GM04503 (cell line): ENCODE measurements at places on chromosomes 16 and 17.

- DNase-seq, result no peak
These were observed 8.4 kb upstream of the OR1F1 start for GRCh38 chr16:3179651-3180050.

- DNase-seq, result no peak
These were observed 34.0 kb downstream of the PGS1 start for GRCh38 chr17:78412403-78412802.

DNA sequence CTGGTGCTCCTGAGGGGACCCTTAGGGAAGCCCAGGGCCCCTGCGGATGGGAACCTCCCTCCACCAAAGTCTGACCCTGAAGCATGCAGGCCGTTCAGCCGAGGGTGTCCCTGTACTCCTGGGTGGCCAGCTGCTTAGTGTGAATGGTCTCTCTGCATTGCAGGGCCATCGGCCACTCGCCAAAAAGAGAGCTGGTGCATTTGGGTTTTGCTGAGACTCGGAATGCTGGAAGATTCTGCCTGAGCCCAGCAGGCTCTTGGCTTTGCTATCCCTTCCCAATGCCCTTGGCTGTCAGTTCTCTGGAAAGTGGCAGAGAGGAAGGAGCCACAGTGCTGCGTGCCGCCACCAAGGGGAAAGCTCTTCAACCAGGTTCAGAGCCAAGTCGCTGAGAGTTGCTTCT, 2.8 kb downstream of the MEOX1 start:
- no peak for DNase-seq

DNA sequence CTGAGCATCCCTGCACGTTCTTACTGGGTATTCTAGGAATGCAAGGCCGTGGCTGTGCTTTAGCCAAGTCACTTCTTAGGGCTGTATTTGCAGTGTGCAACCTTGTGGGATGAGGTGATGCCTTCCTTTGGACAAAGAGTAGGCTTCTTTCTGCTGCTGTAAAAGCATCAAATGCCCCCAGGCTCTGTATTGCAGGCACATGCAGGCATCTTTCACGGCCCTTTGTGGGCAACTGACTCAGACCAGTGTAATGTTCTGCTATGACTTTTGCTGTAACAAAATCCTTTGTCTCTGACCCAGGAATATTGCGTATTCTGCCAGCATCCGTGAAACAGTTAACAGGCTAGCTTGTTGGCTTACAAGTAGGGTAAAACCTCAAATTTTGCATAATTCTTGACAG, 30.9 kb upstream of the GCSH start:
- peak; percentile 65 for DNase-seq

DNA sequence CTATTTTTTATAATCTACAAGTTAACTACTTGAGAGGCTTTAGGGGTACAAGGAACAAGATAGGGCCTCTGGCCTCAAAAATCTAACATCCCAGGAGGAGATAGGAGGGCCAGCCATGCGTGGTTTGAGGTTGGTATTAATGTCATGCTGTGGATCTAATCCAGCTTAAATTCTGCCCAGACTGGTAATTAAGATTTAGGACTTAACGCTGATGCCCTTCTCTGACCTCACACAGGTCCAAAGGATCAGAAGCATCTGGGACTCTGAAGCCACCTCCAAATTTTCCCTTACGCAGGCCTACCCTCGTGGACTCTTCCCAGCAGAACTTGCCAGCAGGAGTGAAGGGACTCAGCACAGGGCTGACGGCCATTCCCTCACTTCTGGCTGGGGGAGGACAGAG, 15.1 kb downstream of the SLC6A4 start:
- no peak for DNase-seq

DNA sequence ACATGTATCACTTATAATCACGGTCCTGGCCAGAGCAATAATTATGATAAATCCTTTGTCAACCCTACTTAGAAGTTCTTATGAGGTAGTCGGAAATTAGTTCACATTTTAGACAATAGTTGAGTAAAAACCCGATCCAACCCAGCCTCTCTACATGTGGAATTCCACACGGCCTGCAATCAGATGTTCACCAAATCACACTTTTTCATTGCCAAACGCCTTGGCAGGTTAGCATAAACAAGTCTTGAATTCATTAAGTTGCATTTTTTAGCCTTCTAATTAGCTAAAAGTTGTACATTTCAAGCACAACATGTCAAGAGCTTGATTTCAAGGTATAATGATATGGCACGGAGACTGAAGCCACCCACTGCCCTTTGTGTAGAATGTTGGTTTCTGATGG, 65.3 kb downstream of the FOXL1 start:
- DNase-seq, result no peak

DNA sequence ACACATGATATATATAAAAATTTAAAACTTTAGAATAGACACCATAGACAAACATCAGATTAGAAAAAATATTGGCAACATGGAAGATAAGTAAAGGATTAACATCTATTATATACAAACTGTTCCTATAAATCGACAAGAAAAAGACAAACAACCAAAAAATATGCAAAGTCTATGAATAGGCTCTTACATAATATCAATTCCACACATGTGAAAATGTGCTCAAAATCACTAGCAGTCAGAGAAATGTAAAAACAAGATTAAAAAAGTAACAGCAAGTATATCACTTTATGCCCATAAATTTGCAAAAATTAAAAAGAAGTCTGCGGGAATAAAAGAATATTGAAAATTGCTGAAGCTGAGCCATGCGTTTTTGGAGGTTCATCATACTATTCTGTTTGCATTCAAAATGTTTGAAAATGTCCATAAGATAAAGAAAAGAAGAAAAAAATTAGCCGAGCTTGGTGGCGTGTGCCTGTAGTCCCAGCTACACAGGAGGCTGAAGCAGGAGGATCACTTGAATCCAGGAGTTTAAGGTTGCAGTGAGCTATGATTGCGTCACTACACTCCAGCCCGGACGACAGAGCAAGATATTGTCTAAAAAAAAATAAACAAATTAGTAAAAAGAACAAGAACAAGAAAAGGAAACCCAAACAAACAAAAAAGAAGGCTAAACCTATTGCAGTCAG, 11.2 kb upstream of the ERN2 start:
- DNase-seq, result no peak

DNA sequence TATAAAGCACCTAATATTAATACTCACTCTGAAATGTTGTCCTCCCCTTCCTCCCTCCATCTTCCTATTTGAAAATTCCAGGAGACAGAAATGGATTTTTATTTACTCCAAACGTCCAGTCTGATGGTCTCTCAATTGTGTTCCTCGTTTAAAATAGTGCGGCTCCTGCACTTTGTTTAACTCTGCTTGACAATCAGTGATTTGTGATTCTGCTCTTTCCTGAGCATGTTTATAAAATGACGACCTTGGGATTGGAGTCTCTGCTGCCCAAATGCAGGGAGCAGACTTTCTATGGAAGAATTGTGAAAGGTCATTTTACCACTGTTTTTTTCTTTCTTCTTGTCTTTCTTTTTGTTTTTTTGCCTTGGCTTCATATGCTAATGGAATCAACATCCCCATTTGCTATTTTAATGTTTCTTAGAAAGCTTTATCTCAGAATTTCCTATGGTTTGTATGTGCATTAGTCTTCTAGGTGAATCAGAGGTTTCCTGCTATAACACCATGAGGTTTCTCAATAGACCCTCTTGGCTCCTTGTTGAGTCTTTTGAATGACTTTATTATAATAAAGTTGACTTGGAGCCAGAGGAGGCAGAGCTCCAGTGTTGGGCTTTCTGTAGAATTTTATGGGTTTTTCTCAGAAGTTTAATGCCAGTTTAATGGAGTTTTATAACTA, 376.5 kb downstream of the CDH11 start:
- DNase-seq, result no peak

DNA sequence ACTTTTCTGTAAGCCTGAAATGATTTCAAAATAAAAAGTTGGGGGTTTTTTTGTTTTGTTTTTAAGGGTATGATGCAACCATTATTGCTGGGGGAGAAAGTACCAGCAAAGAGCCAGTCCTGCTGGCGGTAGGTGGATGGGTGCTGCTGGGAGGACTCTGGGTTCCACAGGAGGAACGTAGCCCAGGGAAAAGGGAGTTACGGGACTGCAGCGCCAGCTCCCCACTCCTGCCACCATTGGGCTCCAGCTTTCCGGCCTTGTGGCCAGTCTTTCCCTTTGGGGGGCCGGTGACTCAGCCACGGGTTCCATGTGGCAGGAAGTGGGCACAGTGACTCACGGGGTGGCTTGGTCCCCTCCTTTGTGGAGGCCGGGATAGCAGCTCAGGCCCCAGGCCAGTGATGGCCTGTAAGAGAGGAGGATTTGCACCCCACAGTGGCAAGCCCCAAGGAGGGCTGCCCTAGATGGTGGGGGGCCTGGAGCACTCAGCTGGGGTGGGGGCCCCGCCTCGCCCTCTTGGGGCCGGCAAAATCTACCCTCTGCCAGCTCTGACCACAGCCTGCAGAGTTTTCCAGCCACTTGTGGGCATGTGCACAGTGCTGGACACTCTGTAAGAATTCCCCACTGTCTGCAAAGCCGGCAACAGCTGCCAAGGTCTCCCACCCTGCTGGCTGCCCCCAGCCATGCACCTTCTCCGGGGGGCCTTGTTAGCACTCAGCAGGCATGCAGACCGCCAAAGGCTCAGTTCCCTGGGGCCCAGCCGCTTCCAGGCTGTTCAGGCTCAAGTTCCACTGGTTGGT, 30.4 kb downstream of the SOCS3 start:
- no peak for DNase-seq

DNA sequence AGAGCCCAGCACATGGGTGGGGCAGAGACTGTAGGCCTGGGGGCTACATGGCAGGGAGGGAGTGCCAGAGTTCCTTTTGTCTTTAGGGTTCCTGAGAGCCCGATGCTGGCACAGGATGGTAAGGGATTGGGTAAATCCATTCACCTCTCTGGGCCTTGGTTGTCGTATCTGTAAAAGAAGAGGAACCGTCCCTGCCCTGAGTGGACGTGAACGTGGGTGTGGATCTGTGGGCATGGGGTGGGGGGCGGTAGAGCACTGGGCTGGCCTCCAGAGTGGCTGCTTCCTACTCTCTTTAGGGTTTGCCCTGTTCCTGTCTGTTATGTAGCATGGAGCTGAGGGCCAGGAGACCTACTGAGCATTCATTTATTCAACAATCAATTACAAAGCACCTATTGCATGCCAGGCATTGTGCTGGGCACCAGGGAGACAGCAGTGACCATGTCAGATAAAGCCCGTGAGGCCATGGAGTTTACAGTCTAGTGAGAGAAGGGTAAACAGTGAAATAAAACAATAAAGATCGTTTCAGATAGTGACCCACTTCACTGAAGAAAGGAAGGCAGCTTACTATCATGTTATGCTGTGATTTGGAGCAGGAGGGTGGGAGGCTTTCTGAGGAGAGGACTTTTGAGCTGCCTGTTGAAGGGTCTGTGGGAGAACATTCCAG, 13.1 kb upstream of the TCAP start:
- no peak for DNase-seq

- DNase-seq, result no peak
These were observed 87.8 kb upstream of the CDH5 start for GRCh38 chr16:66278604-66279262.

GRCh38 chr17:73255671-73256181, 6.0 kb downstream of the CPSF4L start:
- no peak for DNase-seq

DNA sequence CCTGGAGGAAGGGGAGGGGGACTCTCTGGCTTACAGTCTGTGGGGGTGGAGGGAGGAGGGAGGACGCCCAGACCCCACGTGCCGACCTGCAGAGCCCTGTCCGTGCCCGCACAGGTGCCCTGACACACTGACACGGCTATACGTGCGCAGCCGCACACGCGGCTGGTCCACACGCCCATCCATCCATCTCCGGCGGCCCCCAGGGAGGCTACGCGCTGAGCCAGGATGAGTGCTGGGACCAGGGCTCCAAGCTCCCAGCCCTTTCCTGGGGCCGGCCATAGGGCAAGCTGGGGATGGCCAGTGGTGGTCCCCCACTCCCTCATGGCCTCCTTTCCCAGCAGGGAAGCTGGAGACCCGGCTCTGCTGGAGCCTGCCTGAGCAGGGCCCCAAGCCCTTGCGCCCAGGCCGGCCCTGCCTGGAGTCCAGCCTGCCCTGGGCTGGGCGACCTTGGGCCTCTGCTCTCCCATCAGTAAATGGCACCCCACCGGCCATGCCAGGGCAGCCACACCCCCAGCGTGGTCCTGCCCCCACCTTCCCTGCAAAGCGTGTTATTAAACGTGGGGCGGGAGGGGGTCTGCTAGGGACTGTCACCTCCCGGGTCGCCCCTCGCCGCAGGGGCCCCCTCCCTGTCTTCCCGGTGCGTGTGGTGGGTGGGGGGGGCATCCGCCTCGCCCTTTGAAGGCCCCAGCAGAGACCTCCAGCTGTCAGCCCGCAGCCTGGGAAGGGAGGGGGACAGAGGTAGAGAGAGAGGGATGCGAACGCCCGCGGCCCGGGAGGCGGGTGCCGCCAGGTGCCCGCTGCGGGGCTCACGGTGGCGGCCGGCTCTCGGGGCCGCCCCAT, 863 bp downstream of the CASKIN1 start:
- DNase-seq, result no peak

- DNase-seq, result no peak
These were observed 71.3 kb upstream of the BCAR1 start for GRCh38 chr16:75322740-75323139.

DNA sequence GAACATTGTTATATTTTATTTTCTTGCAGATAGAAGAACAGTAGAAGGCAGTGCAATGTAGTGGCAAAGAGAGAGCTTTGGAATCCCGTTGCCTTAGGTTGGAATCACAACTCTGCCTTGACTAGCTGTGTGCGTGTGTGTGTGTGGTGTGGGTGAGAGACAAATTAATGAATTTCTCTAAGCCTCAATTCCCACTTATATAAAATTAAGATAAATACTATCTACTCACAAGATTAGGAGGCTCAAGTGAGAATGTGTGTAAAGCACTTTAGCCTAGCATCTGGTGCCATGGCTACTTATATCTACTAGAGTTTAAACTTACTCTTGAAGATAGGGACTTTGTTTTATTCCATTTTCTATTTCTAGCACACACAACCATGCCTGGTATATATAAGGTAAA, 12.8 kb downstream of the CPD start:
- no peak for DNase-seq

GRCh38 chr17:15255713-15256454, 9.2 kb downstream of the PMP22 start:
- no peak for DNase-seq

- DNase-seq, result no peak
These were observed 5.0 kb downstream of the SLC5A2 start for GRCh38 chr16:31487720-31488467.

GRCh38 chr16:65655802-65656201, 533.9 kb upstream of the CDH11 start:
- no peak for DNase-seq

DNA sequence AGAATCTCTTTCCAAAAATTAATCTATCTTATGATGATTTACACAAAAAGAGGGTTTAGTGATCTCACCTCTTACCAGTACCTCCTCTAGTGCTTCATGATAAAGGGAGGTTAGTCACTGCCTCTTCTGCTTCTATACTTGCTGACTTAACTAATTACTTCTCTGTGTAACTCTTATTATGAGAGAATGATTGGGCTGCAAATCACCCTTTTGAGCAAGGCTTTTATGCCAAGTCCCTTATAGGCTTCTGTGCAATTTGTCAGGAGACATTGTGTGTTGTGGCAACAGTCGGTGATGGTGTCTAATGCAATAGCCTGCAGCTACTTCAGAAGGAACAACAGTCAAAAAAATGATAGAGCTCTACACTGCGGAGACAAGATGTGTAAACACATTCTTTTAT, 1568.1 kb upstream of the GOT2 start:
- no peak for DNase-seq

GRCh38 chr17:57331423-57331822, 75.1 kb downstream of the MSI2 start:
- no peak for DNase-seq
